ENCODE measurements at places on chromosomes 1 and 21. TPM values are rescaled to one million over a fixed set of nuclear protein-coding genes. Genes with fewer than 3 reads are reported as not detected.

Gene CSTB
- total RNA-seq: 16.0 TPM

Gene FCRL4
- not detected for total RNA-seq

DNA sequence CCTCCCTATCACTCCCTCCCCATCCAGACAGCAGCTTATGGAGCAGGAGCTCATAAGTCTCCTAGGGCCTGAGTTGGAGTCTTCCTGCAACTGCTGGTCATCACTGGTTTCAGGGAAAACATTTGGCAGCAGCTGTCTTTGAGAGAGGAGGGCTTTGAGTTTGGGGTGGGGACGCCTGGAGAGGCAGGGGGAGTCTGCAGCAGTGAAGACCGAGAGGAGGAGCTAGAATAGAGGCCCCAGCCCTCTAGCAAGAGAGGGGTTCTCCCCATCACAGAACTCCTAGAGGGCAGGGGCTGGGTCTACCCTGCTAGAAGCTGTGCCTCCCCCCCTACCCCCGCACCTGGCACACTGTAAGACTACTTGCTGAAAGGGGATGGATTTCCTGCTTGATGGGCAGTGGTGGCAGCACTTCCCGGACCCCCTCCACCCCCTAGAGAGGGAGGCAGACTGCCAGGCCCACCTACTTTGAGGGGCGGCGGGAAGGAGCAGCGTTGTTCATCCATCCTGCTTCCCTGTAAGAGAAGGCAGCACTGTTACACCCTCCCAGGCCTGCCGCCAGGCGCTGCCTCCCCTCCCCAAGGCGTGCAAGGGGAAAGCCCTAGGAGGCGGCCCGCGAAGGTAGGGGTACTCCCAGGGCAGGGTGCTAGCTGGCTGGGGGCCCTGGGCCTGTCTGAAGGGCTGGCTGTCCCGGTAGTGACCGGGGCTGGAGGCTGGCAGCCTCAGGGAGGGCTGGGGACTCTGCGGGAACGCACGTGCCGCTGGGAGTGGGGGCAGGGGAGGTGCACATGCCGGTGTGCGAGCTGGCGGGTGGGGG is 50.4 kb downstream of the RAP1GAP start:
- no peak for DNase-seq

GRCh38 chr1:9311029-9311428 is 18.3 kb downstream of the SPSB1 start:
- DNase-seq: no peak

GRCh38 chr1:233375653-233376052 is 48.1 kb downstream of the MAP3K21 start:
- DNase-seq: no peak

DNA sequence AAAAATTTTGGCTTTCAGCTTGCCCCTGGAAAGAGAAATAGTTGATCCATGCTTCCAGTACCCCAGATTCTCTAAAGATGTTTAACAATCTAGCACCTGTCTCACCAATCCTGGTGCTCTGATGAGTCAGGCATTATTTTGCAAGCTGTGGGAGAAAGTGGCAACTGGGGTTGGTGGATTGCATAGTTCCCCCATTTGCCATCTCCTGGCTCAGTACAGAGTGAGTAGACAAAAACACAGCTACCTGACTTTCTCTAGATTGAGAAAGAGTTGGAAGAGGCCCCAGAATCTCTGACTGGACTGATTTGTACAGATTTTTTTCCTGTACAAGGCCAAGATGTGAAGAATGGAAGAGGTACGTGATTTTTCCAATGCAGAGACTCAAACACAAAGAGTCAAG is 75.1 kb upstream of the NEGR1 start:
- no peak for DNase-seq

GRCh38 chr1:60571811-60572210 is 498.2 kb upstream of the C1orf87 start:
- DNase-seq: no peak

All from fibroblast of villous mesenchyme (primary cell).